ENCODE measurements at places on chromosomes 3 and 15. TPM values are rescaled to one million over a fixed set of nuclear protein-coding genes. Genes with fewer than 3 reads are reported as not detected.

GRCh38 chr3:158134363-158134762 lies 24.5 kb downstream of the RSRC1 start:
- no peak for DNase-seq

DNA sequence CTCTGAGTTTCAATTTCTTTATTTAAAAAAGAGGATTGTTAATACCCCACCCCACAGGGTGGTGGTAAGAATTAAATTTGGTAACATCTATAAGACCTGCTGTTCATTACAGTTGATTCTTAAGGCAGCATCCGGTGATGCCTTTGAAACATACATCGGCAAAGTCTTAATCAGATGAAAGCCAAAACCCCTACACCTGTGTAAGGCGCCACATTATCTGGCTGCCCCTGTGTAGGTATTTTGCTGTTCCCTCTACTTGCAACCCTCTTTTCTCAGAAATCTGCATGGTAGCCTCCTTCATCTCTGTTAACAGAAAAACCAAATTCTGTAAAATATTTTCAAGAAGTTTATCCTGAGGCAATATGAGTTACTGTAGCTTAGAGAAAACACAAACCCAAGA lies 90.0 kb downstream of the ST6GAL1 start:
- no peak for DNase-seq

DNA sequence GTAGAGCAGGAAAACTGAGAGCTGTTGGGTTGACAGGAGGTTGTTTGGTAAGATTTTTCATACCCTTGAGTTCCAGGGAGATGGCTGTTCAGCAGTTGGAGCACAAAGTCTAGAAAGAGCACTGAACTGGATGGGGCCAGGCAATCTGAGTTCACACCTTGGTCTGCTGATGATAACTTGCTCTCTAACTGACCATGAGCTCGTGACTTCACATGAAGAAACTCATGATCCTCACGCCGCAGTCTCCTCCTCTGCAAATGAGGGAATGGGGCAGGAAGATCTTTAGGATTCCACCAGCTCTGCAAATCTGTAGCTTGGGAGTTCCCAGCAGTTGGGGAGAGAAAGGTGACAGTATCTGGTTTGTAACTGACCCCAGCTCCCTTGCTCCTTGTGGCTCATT lies 33.7 kb downstream of the CORO2B start:
- DNase-seq, result no peak

DNA sequence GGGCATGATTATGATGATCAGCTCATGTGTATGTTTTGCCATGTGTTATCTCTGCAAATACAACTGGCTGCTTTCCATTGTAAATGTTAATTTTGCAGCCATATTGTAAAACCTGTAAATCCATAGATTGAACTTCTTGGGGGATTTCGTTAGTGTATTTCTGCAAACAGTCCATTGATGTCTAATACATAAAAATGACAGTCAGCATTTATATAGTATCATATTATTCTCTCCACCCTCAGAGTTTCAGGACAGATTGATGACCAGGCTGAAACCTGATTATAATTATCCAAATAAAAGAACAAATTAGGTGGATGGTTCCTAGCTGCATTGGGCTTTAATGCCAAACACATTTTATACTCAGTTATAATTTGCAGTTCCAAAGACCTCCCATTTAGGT lies 276.8 kb downstream of the FEZF2 start:
- no peak for DNase-seq

DNA sequence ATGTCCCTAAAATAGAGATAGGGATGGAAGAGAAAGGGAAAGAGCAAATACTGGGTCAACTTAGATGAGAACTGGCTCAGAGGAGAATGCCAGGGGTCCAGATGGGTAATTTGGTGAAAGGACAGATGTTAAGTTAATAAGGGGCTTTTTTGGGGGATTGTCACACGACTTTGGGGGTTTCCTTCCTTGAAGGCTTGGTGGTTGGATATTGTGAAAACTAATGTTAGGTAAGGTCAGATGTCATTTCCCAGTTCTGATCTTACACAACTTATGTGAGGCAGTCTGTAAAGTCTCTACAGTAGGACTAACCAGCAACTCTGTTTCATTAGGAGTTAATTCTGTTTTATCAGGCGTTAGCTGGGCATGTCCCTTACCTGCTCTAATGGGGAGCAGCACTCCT lies 231.1 kb downstream of the NR2F2 start:
- no peak for DNase-seq

DNA sequence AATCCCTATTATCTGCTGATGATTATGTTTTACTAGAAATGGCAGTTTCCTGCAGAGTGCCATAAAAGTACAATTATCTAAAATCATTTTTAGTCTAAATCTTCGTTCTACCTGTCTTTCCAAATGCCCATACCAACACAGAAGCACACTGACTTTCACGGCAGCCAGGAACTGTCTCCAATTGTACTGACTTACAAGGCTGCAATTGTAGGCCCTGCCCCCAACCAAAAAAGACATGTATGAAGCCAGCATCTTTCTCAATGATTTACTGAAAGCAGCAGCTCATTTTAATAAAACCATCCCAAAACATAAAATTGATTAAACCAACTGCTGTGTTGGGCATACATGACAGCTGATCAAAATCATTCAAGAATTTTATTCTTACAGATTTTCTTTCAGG lies 119.0 kb downstream of the TBC1D5 start:
- no peak for DNase-seq

- no peak for DNase-seq
Observed at GRCh38 chr15:60889006-60889405, 340.1 kb downstream of the RORA start.

DNA sequence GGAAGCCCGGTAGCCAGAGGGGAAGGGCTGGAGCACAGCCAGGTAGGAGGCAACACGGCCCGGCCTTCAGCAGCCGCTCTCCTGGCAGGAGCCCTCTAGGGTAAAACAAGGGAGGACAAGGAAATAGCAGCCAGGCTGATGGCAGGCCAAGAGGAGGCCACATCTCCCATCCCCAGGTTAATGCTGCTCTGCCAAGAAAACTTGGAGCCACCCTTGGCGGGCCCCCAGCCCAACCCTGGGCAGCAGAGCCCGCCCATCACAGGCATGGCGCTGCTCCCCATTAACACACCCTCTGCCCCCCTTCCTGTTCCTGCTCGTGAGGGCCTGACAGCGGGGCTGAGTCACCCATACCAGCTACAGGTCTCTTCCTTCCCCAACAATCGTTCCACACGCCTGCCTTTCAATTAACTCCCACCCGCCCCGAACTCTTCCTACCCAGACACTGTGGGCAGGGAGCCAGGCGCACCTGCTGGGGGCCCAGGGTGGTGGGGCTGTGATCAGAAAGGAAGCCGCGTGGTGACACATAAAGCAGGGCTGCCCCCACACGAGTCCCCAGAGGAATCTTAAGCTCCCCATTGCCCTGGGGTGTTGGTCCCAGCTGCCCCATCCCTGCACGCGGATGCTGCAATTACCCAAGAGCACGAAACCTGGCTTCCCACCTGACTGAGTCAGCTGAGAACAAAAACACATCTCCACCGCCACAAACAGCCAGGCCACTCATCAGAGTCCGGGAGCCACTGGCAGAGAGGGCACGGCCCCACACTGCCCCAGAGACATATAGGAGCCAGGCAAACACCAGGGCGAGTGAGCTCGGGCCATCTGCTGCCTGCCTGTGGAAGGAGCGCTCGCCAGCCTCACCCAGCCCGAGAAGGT lies at the start of gene C15orf62:
C15orf62 (plus strand) TSS at position 707 of the 873 bp plus-strand sequence. CDS start 516 bp downstream, outside the sequence.
- peak; percentile 37 for DNase-seq

The MAGI1 gene
- total RNA-seq, result 38.3 TPM

The CHRD gene
- total RNA-seq, result 12.2 TPM

The C2CD4A gene
- total RNA-seq, result not detected

The PSTPIP1 gene
- total RNA-seq, result 18.3 TPM

Measured in omental fat pad (tissue), 4 donors.